ENCODE measurements at places on chromosomes 3 and 15. TPM values are rescaled to one million over a fixed set of nuclear protein-coding genes. Genes with fewer than 3 reads are reported as not detected.
A peak's percentile ranks its signal among the peaks of the same experiment; 100 is the strongest.

DNA sequence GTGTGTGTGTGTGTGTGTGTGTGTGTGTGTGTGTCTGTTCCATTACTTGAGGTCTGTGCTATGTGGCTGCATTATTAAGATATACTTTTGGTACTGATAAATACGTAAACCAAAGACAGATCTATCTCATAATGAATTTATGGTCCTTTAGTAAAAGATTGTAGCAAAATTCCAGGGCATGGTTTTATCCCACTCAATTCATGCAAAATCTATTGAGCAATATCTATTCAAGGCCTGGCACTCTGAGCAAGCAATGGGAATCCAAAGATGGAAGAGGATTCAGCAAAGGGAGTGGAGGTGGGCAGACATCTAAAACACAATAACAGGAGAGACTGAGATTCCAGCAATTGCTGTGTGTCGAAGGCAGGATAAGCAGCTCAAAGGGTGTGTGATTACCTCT lies 86.8 kb downstream of the RFTN1 start:
- H3K4me1 ChIP-seq: peaks cover 22% of the 10 kb centered on the region
- no peak for DNase-seq
- H3K27me3 ChIP-seq: no peaks in the 10 kb centered on the region
- H3K27ac ChIP-seq: no peak overlapping the region
- peaks cover 28% of the 10 kb centered on the region for H3K36me3 ChIP-seq

ABHD2 gene
- 92.2 TPM for total RNA-seq

DNA sequence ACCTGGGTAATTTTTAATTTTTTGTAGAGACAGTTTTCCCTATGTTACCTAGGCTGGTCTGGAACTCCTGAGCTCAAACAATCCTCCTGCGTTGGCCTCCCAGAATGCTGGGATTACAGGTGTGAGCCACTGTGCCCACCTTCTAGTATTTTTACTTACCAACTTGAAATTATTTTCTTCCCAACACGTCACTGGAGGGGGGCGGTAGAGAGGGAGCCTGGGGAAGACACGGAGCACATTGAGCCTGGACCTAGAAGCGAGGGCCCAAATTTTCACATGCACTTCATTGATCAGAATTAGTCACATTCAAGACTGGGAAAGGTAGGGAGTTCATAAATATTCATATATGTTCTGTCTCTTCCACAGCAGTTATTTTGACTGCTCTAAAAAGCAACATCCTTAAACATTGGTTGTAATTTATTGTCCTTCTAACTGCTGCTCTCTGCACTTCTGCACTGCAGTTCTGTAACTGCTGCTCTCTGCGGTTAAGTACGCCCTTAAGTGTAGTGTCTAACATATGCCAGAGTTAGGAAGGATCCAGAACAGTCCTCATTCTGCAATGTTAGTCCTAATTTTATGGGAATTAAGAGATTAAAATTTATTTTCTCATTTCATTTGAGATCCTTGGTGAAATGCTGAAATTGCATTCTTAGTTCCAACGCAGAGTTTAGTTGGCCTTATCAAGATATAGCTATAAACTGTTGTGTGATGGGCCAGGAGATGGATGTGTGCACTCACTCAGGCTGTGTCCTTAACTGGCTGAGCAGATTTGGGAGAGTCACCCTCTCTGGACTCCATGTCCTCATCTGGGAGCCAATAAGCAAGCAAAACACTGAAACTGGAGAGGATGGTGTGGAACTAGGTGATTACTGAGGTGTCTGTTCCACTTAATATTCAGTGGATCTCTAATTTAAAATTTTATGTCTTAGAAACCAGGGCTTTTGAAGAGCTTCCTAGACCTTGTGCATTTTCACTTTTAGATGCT lies 98.2 kb downstream of the STRIT1 start:
- H3K36me3 ChIP-seq: no peaks in the 10 kb centered on the region
- H3K4me3 ChIP-seq: no peak overlapping the region
- H3K27ac ChIP-seq: no peak overlapping the region
- no peak for DNase-seq
- no peaks in the 10 kb centered on the region for H3K4me1 ChIP-seq

DNA sequence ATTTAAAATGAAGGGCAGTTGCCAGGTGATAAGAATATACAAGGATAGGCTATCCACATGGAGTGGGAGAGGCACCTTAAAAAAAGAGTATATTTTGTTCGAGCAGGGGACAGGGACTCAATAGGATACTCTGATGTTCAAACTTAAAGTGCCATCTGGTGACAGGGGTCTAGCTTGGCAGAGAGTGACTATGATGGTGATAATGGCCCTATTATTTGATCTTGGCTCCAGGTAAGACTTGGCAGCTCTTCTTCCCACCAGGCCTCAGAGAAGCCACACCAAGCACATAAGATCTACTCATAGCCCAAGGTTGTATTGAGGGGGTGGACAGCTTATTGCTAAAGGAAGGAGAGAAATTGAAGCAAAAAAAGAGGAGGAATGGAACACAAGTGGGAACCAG lies 109.0 kb upstream of the MANF start:
- no peak for DNase-seq
- peaks cover 16% of the 10 kb centered on the region for H3K27me3 ChIP-seq
- H3K4me1 ChIP-seq: no peaks in the 10 kb centered on the region
- H3K27ac ChIP-seq: no peak overlapping the region
- H3K36me3 ChIP-seq: no peaks in the 10 kb centered on the region

DNA sequence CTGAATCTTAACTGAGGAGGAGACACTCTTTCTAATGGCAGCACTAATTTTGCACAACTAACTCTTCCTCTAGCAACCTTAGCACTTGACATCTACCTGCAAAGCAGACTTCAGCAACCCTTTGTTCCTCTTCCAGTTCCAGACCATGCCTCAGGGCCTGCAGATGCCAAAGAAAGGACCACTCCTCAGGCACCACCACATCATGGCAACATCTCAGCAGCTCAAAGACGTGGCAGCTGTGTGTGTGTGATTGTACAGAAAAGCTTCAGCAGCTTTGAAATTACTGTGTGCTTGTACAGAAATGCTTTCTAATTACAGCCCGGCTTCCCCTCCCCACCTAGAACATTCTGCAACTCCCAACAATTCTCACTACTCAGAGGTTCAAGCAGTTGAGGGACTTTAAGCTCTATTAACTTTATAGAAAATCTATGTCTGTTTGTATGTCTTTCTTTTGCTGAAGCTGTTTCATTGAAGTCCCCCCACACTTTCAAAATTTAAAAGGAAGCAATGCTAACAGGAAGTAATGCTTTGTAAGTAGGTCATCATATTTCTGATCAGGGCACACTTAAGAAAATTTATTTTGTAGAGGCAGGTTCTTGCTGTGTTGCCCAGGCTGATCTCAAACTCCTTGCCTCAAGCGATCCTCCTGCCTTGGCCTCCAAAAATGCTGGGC lies 115.2 kb downstream of the CD47 start:
- H3K4me1 ChIP-seq: peaks cover 10% of the 10 kb centered on the region
- H3K27ac ChIP-seq: no peak overlapping the region
- H3K36me3 ChIP-seq: no peaks in the 10 kb centered on the region
- DNase-seq: no peak
- H3K27me3 ChIP-seq: peaks cover 3% of the 10 kb centered on the region

- H3K36me3 ChIP-seq: no peaks in the 10 kb centered on the region
- peaks cover 27% of the 10 kb centered on the region for H3K4me1 ChIP-seq
- no peak overlapping the region for H3K27ac ChIP-seq
- DNase-seq: no peak
Observed at GRCh38 chr3:189277711-189278110, 105.9 kb downstream of the TPRG1 start.

- peaks cover 18% of the 10 kb centered on the region for H3K36me3 ChIP-seq
- H3K4me1 ChIP-seq: peaks cover 18% of the 10 kb centered on the region
- H3K27ac ChIP-seq: peak overlapping the region; percentile 44
- H3K4me3 ChIP-seq: no peak overlapping the region
- no peak for DNase-seq
Observed at GRCh38 chr3:141426404-141427034, 58.2 kb downstream of the ZBTB38 start.

DNA sequence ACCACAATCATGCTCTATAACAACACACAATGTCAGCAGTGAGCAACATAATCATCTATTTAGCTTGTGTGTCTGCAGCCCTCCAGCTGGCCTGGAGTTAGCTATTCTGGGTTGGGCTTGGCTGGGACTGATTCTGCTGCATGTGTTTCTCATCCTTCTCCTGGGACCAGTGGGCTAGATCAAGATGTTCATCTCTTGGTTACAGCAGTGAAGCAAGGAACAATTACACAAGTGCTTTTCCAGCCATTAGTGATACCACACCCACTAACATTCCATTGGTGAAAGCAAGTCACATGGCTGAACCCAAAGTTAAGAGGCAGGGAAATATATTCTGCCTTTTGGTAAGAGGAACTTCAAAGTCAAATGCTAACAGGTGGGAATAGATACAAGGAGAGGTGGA lies 14.6 kb downstream of the NUDT16 start:
- H3K27me3 ChIP-seq: no peaks in the 10 kb centered on the region
- H3K4me1 ChIP-seq: no peaks in the 10 kb centered on the region
- no peaks in the 10 kb centered on the region for H3K36me3 ChIP-seq
- no peak overlapping the region for H3K4me3 ChIP-seq
- DNase-seq: no peak

ZNF609 gene
- 31.7 TPM for total RNA-seq

GRCh38 chr15:47801522-47801921 lies 84.2 kb downstream of the SEMA6D start:
- DNase-seq: peak; percentile 57
- no peak overlapping the region for H3K27ac ChIP-seq
- no peaks in the 10 kb centered on the region for H3K36me3 ChIP-seq
- no peak overlapping the region for H3K4me3 ChIP-seq
- H3K27me3 ChIP-seq: peaks cover 24% of the 10 kb centered on the region

IL17RB gene
- 0.24 TPM for total RNA-seq

- H3K36me3 ChIP-seq: no peaks in the 10 kb centered on the region
- peaks cover 2% of the 10 kb centered on the region for H3K27me3 ChIP-seq
- no peak overlapping the region for H3K27ac ChIP-seq
- no peak for DNase-seq
Observed at GRCh38 chr3:26081166-26081565, 291.3 kb downstream of the OXSM start.

PAQR5 gene
- total RNA-seq: 1.5 TPM

STRA6 gene
- total RNA-seq: 25.8 TPM

CACNA2D2 gene
- total RNA-seq: 0.13 TPM

DNA sequence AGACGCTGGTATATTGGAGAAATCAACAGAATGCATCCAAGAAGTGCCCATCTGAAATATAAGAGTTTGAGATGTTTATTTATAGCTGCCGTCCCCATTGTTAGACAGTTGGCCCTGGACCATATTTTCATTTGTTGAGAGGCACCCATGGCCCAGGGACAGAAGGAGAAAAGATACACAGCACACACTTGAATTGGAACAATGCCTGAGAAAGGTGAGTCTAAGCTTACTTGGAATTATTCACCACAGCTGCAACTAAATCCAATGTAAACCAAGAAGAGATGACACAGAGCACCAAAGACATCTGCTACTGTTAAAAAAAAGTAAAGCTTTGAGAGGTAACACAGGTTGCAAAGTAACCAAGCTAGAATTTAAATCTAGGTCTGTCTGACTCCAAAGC lies 525.5 kb upstream of the NAALADL2 start:
- no peaks in the 10 kb centered on the region for H3K27me3 ChIP-seq
- H3K4me3 ChIP-seq: no peak overlapping the region
- DNase-seq: no peak
- peaks cover 42% of the 10 kb centered on the region for H3K4me1 ChIP-seq
- H3K36me3 ChIP-seq: no peaks in the 10 kb centered on the region

SI gene
- not detected for total RNA-seq

DNA sequence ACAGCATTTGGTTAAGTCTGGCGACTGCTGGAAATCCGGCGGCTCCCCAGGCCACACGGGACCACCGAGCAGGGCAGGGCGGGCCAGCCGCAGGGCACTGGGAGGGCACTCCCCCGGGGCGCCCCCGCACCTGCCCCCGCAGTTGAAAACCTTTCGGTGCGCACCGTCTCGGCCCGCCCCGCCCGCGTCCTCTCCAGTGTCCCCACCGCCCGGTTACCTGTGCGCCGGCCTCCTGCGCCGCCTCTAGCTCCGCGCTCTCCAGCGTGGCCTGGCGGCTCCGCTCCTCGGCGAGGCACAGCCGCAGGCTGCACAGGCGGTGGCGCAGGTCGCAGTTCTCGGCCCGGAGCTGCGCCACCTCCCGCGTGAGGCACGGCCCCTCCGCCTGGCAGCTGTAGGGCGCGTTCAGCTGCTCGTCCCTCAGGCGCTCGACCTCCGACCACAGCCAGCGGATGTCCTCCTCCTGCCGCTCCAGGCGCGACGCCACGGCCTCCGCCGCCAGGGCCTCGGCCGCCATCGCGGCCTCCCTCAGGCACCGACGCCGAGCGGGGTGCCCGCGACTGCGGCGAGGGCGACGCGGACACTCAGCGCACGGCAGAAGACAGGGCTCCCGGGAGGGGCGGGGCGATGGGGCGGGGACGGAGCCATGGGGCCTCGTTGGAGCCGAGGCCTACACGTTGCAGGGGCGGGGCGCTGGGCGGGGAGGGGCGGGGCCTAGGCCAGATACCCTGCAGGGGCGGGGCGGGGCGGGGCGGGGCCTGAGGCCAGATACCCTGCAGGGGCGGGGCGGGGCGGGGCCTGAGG lies at the start of gene TARS3:
TARS3 (minus strand) TSS at position 600 of the 801 bp plus-strand sequence; CDS start at position 514, 86 bp downstream.
- H3K27ac ChIP-seq: peak within 1 kb of the TSS; percentile 79
- DNase-seq: peak; percentile 95
- H3K4me1 ChIP-seq: peaks cover 7% of the 10 kb centered on the region
- peaks cover 26% of the 10 kb centered on the region for H3K36me3 ChIP-seq
- peak within 1 kb of the TSS; percentile 80 for H3K4me3 ChIP-seq
- H3K27me3 ChIP-seq: no peaks in the 10 kb centered on the region
